Activated B cell treated with CpG ODN at 0.5 μM for 24 hours (primary cell): ENCODE measurements at places on chromosomes 16 and 17. TPM values are rescaled to one million over a fixed set of nuclear protein-coding genes. Genes with fewer than 3 reads are reported as not detected.

SRCIN1 gene
- total RNA-seq, result 0.24 and 0.35 TPM in 2 replicates

DNA sequence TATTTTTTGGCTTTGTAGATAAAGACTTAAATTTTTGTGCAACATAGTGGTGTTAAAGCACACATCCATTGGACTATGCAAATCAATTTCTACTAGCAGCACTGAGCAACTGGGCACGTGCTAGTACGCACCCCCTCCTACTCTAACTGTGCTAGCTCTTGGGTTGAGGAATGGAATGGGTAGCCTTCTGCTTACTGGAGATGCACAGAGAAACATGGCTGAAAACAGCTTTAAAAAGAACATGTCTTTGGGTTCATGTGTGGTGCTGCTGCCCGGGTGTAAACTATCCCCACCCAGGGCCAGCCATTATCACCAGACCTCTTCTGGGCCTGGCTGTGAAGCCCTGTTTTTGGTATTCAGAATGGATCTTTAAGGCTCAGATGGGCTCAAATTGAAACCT lies 7.3 kb downstream of the ESRP2 start:
- H3K27me3 ChIP-seq, result no peaks in the 10 kb centered on the region
- H3K4me1 ChIP-seq, result peaks cover 33% of the 10 kb centered on the region
- no peak overlapping the region for H3K4me3 ChIP-seq
- H3K27ac ChIP-seq, result peak overlapping the region; percentile 18
- H3K36me3 ChIP-seq, result peaks cover 29% of the 10 kb centered on the region

- DNase-seq, result no peak
- H3K27ac ChIP-seq, result no peak overlapping the region
- H3K4me1 ChIP-seq, result peaks cover 21% of the 10 kb centered on the region
- H3K27me3 ChIP-seq, result peaks cover 2% of the 10 kb centered on the region
- H3K4me3 ChIP-seq, result no peak overlapping the region
These were observed 12.4 kb upstream of the CYB561 start for GRCh38 chr17:63458478-63458877.

DNA sequence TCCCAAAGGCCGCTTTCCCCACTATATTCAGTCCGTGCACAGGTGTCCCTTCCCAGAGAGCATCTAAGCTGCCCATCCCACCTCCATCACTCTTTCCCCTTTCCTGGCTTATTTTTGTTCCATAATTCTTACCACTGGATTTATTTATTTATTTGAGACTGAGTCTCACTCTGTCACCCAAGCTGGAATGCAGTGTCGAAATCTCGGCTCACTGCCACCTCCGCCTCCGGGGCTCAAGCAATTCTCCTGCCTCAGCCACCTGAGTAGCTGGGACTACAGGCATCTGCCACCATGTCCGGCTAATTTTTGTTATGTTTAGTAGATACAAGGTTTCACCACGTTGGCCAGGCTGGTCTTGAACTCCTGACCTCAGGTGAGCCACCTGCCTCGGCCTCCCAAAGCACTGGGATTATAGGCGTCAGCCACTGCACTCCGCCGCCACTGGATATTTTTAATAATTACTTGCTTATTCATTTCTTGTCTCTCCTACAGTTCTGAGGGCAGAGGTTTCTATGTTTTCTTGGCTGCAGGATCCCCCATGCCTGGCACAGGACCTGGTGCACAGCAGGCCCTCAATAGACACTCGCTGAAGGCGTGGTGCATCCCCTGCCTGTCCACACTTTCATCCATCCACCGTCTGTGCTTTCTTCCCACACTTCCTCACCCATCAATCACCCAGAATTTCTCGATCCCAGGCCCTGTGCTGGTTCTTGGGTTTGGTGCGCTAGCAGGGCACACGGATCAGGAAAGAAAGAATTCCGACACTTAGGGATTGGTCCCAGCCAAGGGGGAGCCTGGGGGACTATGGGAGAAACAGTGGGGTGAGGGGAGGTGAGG lies 9.9 kb upstream of the ADGRG1 start:
- no peaks in the 10 kb centered on the region for H3K36me3 ChIP-seq
- H3K27ac ChIP-seq, result no peak overlapping the region
- H3K4me1 ChIP-seq, result no peaks in the 10 kb centered on the region
- DNase-seq, result no peak

DNA sequence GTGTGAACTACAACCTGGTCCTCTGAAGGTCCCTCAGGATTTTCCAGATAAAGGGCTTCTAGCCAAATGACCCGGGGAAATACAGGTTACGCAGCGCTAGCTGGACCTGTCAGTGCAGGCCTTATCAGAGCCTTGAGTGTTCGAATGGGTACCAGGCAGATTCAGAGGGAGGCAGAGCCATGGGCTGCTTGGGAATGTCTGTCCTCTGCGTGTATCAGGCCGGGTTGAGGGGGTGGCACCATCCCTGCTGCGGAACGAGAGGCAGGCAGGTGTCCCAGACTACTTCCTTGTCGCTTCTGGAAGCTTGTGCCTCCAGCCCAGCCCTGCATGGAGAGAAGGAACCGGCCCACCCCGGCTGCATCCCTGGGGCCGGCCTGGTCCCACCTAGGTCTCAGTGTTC lies 33.6 kb upstream of the SSTR5 start:
- no peaks in the 10 kb centered on the region for H3K36me3 ChIP-seq
- no peaks in the 10 kb centered on the region for H3K4me1 ChIP-seq
- no peak overlapping the region for H3K4me3 ChIP-seq
- DNase-seq, result no peak
- H3K27ac ChIP-seq, result no peak overlapping the region

GRCh38 chr17:39903158-39903884 lies 15.1 kb downstream of the GSDMB start:
- H3K36me3 ChIP-seq, result peaks cover 18% of the 10 kb centered on the region
- H3K4me1 ChIP-seq, result peaks cover 5% of the 10 kb centered on the region
- no peaks in the 10 kb centered on the region for H3K27me3 ChIP-seq
- H3K27ac ChIP-seq, result no peak overlapping the region

- H3K27me3 ChIP-seq, result no peaks in the 10 kb centered on the region
- peaks cover 39% of the 10 kb centered on the region for H3K36me3 ChIP-seq
- H3K4me3 ChIP-seq, result no peak overlapping the region
- peaks cover 36% of the 10 kb centered on the region for H3K4me1 ChIP-seq
- no peak overlapping the region for H3K27ac ChIP-seq
- no peak for DNase-seq
These were observed 6.2 kb downstream of the MBTPS1 start for GRCh38 chr16:84110527-84110926.

DDX52 gene
- 35.6 and 39.9 TPM in 2 replicates for total RNA-seq

- peaks cover 27% of the 10 kb centered on the region for H3K36me3 ChIP-seq
- peaks cover 45% of the 10 kb centered on the region for H3K4me1 ChIP-seq
- H3K4me3 ChIP-seq, result peak within 1 kb of the TSS; percentile 95
- H3K27ac ChIP-seq, result peak within 1 kb of the TSS; percentile 96
- peak; percentile 87 for DNase-seq
- H3K27me3 ChIP-seq, result no peaks in the 10 kb centered on the region
These were observed at the start of gene SEPHS2 for GRCh38 chr16:30445408-30446202. Gene SEPHS2, minus strand, starts transcription at chr16:30445874. Its CDS starts 147 bp downstream, at chr16:30445727.

DNA sequence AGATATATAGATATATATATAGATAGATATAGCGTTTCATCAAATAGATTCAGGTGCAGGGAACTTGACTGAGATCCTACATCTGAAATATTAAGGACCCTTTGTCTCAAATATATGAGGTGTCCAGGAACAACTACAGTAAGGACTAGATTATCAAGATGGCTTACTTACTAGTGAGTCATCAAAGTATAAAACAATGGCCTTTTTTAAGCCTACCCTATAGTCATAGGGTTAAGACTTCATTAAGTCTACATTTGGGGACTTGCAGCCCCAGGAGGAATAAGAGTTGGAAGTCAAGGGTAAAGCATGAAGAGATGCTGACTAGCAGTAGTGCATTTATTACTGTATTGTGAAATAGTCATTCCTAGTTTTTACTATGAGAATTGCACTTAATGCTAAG lies 1023.4 kb downstream of the CDH11 start:
- no peak overlapping the region for H3K27ac ChIP-seq
- H3K27me3 ChIP-seq, result no peaks in the 10 kb centered on the region
- H3K4me1 ChIP-seq, result no peaks in the 10 kb centered on the region
- no peak overlapping the region for H3K4me3 ChIP-seq

DNA sequence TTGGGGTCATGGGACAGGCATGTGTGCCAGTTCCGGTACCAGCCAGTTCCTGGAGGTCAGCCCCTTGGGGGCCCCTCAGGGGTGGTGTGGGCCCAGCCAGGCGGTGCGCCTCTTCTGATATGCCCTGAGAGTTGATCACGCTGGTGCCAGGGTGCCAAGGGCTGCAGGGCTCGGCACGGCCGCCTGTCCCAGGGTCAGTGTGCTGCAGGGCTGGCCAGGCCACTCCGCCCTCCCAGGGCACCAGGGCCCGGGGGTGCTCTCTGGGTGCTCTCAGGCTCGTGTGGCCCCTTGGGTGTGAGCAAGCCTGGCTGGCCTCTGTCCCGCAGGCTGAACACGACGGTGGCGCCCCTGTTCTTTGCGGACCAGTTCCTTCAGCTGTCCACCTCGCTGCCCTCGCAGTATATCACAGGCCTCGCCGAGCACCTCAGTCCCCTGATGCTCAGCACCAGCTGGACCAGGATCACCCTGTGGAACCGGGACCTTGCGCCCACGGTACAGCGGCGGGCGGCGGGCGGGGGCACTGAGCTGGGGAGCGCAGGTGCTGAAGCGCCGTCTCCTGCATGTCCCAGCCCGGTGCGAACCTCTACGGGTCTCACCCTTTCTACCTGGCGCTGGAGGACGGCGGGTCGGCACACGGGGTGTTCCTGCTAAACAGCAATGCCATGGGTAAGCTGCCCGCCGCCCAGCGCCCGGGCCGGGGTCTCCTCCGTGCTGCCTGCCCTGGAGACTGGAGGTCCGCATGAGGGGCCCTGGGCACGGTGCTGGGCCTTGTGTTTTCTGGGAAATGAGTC lies 6.0 kb downstream of the GAA start:
- DNase-seq, result no peak
- peaks cover 5% of the 10 kb centered on the region for H3K4me1 ChIP-seq
- H3K27me3 ChIP-seq, result no peaks in the 10 kb centered on the region
- H3K27ac ChIP-seq, result no peak overlapping the region
- H3K36me3 ChIP-seq, result peaks cover 5% of the 10 kb centered on the region

DNA sequence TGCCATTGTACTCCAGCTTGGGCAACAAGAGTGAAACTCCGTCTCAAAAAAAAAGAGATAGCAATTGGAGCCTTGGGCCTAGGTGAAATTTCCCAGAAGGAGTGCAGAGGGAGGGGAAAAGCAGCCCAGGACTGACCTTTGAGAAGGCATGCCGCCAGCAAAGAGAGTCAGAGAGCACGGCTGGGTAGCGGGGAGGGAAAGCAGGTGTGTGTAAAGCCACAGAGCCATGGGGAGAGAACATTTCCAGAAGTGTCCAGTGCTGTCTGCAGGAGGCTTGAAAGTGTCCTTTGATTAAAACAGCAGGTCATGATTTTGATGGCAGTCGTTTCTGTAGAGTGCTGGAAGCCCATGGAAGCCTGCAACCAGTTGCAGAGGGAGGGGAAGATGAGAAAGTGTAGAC lies 8.1 kb downstream of the C16orf54 start:
- peaks cover 64% of the 10 kb centered on the region for H3K4me1 ChIP-seq
- peaks cover 25% of the 10 kb centered on the region for H3K36me3 ChIP-seq
- no peak overlapping the region for H3K4me3 ChIP-seq
- DNase-seq, result no peak

PITPNM3 gene
- total RNA-seq, result 0.69 and 1.1 TPM in 2 replicates

GRCh38 chr16:72425571-72426341 lies 253.8 kb upstream of the PMFBP1 start:
- DNase-seq, result no peak
- H3K27me3 ChIP-seq, result no peaks in the 10 kb centered on the region
- H3K4me1 ChIP-seq, result no peaks in the 10 kb centered on the region
- H3K4me3 ChIP-seq, result no peak overlapping the region

DNA sequence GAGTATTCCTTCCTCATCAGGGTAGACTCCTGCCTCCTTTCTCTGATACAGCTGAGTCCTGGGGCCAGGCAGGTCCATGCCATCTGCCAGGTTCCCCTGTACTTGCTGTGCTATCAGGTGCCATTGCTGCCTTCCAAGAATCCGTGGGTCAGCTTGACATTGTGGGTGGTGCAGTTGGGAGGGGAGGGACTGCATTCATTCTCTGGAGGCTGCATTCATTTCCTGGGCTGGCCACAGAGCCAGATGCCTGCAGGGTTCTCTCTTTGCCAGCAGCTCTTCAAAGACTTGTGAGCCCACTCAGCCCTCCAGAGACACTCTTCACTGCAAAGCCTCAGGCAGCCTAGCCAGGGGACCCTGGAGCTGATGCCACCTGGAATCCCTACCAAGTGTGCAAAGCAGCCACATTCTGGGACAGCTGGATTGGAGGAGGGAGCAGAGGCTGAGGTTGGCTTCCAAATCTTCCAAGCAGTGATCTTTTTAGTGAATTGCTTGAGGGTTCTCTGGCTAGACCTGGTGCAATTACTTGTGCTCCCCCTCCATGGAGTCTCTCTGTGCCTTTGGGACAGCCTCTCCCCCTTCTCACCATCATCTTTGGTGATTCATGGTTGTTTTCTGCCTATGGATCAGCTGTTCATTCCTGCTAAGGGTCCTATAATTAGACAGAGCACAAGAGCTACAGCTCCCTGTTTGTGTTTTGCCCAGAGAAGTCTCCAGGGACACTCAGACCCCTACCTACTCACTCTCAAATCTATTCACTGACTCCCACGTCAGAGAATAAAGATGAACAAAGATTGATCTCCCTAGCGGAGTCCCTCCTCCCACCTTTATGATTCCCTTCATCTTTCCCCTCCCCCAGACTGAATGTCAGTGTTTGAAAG lies 20.9 kb downstream of the ANKFN1 start:
- no peak for DNase-seq
- H3K4me1 ChIP-seq, result no peaks in the 10 kb centered on the region
- H3K4me3 ChIP-seq, result no peak overlapping the region

- DNase-seq, result no peak
- H3K27ac ChIP-seq, result no peak overlapping the region
- peaks cover 15% of the 10 kb centered on the region for H3K4me1 ChIP-seq
- no peaks in the 10 kb centered on the region for H3K27me3 ChIP-seq
These were observed 2.7 kb downstream of the WWOX start for GRCh38 chr16:78102122-78102660.

DNA sequence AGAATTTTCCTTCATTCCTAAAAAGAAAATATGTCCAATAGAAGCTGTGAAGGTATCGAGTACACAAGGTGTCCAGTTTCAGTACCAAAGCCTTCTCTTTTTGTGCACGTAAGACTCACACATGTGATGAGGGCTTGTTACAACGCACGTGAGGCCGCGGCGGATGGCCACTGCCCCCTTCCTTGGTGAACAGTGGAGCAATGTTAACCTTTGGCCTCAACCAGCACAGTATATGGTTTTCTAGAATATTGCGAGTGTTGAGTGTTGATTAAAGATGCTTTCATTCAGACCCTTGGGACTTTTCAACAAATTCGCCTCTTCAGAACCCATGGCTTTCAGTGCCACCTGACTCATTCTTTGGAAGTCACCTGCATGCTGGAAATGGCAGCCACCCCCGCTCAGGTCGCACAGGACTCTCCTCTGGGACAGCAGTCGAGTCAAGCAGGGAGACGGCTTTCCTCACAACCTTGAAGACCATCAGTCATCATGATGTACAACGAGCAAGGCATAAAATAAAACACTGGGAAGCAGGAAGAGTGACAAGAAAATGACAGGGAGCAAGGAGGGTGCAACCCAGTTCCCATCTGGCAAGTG lies 14.5 kb downstream of the MAP1LC3B start:
- H3K27ac ChIP-seq, result no peak overlapping the region
- no peak for DNase-seq
- H3K4me3 ChIP-seq, result no peak overlapping the region
- no peaks in the 10 kb centered on the region for H3K27me3 ChIP-seq
- peaks cover 5% of the 10 kb centered on the region for H3K4me1 ChIP-seq
